Stimulated activated CD8-positive, alpha-beta memory T cell treated with anti-CD3 and anti-CD28 coated beads, Interleukin-4, amount 100 ng/mL, for 1 hour (primary cell): ENCODE measurements at places on chromosomes 16 and 17.

DNA sequence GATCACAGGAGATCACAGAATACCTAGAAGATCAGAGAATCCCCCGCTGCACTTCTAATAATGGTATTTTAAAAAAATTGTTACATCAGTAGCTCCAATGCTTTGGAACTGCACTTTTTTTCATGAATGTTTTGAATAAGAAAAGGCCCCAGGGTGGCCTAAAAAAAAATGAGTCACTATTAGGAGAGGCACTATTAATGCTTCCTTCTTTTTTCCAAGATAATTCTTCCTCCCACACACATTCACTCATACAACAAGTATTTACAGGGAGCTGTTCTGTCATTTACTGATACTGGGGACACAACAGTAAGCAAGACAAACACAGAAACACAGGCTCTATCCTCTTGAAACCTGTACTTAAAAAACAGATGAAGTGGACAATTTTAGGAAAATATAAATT lies 675 bp upstream of the PDZD9 start:
- DNase-seq, result no peak

DNA sequence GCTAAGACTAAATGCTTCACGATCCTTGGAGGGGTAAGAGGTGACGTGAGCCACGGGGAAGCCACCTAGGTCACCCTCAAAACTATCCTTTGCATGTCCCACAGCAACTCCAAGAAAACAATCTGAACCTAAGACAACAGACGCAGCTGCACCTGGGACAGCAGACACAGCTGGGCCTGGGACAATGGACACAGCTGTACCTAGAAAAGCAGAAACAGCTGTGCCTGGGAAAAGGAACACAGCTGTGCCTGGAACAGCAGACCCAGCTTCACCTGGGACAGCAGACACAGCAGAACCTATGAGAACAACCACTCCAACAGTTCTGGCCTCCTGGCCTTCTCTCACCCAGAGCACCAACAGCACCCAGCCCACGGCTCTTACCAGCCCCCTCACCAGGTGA lies 11.7 kb upstream of the CD300LD start:
- no peak for DNase-seq

GRCh38 chr17:28256370-28256769 lies 62.6 kb upstream of the TMEM97 start:
- no peak for DNase-seq

DNA sequence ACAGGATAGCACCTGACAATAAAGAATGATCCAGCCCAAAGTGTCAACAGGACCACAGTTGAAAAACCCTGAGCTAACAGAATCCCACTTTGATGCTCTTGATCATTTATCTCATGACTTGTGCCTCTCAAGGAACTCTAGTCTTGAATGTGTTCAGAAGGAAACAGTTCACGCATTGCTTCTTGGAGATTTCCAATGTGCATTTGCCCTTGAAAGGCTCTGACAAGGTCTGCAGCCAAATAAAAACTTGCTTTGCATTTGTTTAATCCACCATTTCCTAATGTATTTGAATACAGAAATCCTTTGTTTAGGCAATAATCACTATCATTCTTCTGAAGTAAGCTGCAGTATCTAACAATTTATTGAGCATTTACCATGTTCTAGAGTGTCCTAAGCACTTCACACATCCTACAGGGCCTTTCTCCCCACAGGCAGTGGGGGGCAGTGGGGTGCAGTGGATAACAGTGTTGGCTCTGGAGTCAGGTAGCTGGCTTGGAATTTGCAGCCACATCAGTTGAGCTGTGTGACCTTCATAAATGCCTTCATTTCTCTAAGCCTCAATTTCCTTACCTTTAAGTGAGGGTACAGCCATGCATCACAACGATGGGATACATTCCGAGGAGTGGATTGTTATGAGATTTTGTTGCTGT lies 239.7 kb downstream of the XYLT1 start:
- DNase-seq, result no peak

DNA sequence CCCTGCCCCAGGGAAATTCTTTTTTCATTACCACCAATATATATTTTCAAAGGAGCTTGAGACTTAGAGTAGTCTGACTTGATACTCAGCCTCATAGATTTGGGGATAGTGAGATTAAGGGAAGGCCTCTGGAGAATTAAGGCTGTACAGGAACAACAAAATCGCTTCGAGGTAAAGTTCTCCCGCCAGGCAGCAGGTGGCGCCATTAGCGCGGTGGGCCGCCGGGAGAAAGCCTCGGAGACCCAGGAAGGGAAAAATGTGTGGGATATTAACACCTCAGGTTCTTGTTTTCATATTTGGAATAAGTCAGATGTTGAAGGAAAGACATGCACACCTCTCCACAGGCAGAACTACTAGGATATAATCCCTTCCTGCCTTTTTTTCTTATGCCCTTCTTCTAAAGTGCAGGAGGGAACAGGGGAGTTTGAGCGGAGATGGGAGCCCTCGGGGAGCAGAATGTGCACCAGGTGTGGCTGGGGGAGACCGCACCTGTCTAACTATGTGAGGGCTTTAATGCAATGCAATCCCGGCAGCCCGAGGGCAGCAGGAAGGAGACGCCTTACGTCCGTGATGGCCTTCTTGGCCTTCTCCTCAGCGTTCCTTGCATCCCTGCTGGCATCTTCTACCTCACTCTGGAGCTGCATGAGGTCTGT lies 25.9 kb downstream of the MYH3 start:
- no peak for DNase-seq

DNA sequence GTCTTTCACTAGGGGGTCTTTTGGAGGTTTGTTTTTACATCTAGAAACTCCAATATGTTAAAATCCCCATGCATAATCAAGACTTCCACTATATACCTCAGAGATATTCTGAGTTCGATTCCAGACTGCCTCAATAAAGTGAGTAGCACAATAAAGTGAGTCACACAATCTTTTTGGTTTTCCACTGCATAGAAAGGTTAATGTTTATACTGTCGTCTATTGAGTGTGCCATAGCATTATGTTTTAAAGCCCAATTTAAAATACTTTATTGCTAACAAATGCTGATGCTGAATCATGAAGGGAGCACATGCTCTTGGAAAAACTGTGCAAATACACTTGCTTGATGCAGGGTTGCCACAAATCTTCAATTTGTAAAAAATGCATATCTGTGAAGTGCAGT lies 227.5 kb upstream of the ZFHX3 start:
- DNase-seq, result no peak

GRCh38 chr17:57636985-57637665 lies 108.0 kb downstream of the CCDC182 start:
- no peak for DNase-seq

GRCh38 chr16:65336160-65336559 lies 214.3 kb upstream of the CDH11 start:
- DNase-seq, result no peak

- DNase-seq, result no peak
Measured at GRCh38 chr17:7410634-7411426, 3.2 kb downstream of the NLGN2 start.

DNA sequence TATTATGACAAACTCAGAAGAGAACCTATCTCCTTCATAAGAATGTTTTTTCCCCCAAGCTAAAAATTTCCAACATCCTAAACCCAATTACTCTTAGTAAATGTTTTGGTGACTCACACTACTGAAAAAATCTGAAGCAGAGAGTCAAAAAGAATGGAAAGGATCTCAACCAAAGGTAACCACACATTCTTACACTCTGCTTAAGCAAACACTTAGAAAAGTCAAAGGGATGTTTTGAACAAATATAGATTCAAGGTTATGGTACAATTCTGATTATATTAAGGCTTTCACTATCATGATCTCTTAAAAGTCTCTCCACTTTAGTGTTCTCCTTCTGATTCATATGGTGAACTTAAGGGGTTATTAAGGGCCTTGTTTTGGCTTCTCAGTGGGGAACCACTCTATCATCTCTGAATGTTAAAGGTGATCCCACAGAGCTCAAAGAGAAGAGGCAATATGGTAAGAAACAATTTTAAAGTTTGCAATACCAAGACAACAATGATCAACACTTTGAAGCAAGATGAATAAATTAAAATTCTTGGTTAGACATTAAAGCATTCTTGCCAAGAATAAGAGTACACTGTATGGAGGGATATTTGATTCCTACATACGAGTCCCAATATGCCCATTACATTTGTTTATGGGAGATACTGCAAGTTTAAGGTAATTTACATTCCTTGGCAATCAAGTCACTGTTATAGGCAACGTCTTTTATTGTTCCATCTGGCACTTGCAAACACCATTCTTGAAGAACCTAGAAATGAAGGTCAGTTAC lies 69.2 kb downstream of the CDC27 start:
- no peak for DNase-seq

GRCh38 chr16:27347930-27348685 lies 34.3 kb downstream of the IL4R start:
- no peak for DNase-seq

GRCh38 chr16:54373534-54374520 lies 87.2 kb upstream of the IRX3 start:
- DNase-seq, result no peak

- no peak for DNase-seq
Measured at GRCh38 chr17:2184993-2185931, 118.3 kb downstream of the SMG6 start.

- no peak for DNase-seq
Measured at GRCh38 chr17:75406222-75406615, 741 bp upstream of the GRB2 start.

GRCh38 chr17:61371179-61371578 lies 28.5 kb upstream of the TBX2 start:
- no peak for DNase-seq

DNA sequence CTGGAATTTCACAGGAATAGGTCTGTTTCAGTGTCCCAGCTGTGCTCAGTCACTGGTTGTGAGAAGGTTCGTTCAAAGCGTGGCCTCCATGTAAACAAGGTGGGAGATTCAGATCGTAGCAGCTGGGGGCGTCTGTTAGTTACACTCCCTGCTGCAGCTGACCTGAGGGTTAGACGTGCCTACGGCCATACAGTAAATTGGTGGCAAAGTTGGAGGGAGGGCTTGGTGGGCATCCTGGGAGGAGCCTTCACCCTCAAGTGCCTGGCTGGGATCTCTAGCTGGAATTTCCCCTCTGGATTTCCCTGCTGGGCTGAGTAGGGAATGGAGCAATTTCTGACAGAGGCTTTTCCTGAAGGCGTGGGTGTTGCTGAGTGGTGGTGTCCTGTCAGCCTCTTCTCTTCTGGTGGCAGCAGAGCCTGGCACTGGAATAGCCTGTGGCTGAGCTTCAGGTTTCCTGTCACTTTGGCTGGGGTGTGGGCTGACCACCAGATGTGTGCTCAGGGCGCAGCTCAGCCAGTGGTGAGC lies 6.4 kb downstream of the FCSK start:
- DNase-seq, result no peak

GRCh38 chr17:64781014-64781756 lies 119.1 kb upstream of the SMURF2 start:
- no peak for DNase-seq

- no peak for DNase-seq
Measured at GRCh38 chr16:54211203-54211602, 75.4 kb downstream of the IRX3 start.

- DNase-seq, result no peak
Measured at GRCh38 chr17:39551879-39552278, 55.8 kb downstream of the NEUROD2 start.

DNA sequence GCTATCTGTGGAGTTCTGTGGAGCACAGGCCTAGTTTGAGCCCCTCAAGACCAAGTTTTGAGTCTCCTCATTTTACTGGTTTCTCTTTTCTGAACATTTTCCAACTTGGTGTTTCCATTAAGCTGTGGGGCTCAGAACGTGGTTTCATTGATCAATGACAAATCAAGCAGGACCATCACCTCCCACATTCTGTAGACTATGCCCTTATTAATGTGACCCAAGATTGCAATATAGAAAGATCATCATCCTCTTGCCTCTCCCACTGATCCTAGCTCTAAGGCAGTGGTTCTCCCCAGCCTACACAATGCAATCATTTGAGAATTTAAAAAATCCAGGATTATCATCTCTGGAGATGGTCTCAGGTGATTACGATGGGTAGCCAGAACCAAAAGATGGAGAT lies 15.8 kb upstream of the OSGIN1 start:
- DNase-seq, result no peak
